Left ventricle myocardium superior (tissue), 1 donor: ENCODE measurements at places on chromosomes 5 and 9. TPM values are rescaled to one million over a fixed set of nuclear protein-coding genes. Genes with fewer than 3 reads are reported as not detected.

The CCL27 gene
- not detected for total RNA-seq

The ECPAS gene
- total RNA-seq: 120 TPM

The CRB2 gene
- total RNA-seq: 0.79 TPM

The MRPS27 gene
- total RNA-seq: 80.1 TPM

The ZNF483 gene
- 4.9 TPM for total RNA-seq

The PCDHGA2 gene
- 6.0 TPM for total RNA-seq

The ISL1 gene
- not detected for total RNA-seq

The PCDHGA3 gene
- 12.1 TPM for total RNA-seq

The CEL gene
- 7.2 TPM for total RNA-seq

The C9orf72 gene
- total RNA-seq: 19.2 TPM

The NPR3 gene
- total RNA-seq: 16.3 TPM

The PCDHB14 gene
- 2.5 TPM for total RNA-seq

- no peak for DNase-seq
These were observed 7.9 kb downstream of the PLK2 start for GRCh38 chr5:58451732-58452565.

DNA sequence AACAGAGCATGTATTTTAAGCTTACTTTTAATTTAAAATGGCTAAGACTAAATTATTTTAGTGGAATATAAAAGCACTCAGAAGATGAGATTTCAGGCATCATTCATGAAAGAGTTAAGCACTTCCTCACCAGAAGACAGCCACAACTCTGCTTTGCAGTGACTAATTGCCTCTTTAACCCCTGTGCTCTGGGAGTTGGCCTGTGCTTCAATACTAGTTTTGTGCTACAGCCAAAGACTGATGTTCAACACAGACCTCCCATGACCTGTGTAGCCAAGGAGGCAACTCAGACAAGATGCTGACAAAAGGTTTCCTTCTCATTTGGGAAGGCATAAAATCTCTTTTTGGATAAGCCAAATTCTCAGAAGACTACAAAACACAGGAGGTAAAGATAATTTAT is 353.5 kb downstream of the FBXL17 start:
- DNase-seq: no peak

GRCh38 chr9:33161589-33162132 is 5.5 kb downstream of the B4GALT1 start:
- DNase-seq: no peak

- no peak for DNase-seq
These were observed 13.9 kb upstream of the BTNL3 start for GRCh38 chr5:180974612-180975315.

DNA sequence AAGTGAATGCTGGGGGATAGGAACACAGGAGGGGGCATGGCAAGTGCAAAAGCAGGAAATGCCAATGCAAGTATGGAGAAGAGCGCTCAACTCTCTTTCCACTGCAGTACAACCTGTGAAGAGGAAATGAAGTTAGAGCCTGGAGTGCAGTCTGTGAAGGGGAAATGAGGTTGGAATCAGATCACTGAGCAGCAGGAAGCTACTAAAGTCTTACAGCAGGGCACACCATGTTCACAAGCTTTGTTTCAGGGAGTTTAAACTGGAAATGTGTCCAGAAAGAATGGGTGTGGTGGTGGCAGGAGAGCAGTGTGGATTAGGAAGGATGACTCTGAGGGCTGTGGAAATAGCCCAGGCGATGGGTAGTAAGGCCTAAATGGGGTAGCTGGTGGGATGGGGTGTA is 15.4 kb downstream of the ARHGEF37 start:
- no peak for DNase-seq

DNA sequence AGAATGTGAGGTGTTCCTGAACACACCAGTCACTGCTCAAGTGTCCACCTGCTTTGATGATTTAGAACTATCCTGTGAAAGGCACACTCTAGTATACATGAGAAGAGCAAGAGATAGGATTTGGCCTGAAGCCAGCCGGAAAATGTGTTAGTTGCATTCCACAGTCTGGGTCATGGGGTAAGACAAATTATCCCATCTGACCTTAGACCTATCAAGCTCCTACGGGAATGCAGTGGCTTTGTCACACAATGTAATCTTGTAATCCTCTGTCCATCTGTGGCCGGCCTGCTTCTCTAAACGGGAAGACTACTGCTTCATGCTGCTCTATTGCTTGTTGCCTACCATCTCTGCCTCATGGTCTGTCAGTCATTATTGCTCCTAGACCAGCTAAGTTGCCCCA is 92.4 kb upstream of the PRRC1 start:
- DNase-seq: no peak

DNA sequence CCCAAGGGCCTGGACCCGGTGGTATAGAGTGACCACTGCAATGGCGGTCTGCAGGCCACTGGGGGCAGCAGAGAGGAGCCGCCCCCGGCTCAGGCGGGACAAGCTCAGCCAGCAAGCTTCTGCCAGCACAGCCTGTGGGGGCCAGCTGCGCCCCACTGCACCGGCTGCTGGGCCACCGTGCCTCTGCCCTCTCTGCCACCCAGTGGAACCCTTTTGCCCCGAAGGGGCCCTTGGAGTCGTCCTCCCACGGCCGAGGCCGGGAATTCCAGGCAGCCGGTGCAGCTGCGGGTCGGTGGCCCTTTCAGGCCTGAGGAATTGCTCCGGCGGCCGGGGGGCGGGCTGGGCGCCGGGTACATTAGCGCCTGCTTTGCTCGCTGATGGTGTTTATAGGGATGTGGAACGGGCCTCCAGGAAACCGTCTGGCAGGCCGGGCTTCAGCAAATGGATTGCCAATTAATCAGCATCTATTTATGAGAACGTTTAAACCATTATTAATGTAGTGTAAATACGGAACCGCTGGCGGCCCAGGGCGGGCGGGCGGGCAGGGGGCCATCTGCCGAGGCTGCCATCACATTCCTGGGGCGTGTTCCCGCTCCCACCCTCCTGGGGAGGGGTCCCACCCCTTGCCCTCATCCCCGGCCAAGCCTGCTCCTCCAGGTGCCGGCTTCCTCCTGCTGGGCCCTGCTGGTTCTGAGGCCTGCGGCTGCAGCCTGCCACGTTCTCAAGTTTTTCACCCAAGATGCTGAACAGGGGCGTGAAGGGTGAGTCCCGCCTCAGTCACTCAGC is 127.4 kb downstream of the BARX1 start:
- DNase-seq: peak; percentile 69

DNA sequence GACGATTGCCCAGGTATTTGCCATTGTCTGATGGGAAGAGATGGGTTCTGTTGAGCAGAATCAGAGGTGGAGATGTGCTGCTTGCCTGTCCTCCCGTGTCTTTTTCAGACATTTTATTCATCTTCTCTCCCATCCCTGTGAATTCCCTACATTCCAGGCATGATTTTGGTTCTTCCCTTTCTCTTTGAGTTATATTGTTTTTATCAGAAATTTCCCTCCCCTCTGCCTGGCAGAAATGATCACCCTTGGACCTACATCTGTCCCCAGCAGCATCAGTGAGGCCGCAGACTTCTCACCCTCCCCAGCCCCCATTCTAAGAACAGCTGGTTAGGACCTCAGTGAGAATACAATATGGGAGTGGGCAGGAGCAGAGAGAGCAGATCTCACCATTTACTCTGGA is 640.2 kb downstream of the CCDC171 start:
- DNase-seq: no peak

DNA sequence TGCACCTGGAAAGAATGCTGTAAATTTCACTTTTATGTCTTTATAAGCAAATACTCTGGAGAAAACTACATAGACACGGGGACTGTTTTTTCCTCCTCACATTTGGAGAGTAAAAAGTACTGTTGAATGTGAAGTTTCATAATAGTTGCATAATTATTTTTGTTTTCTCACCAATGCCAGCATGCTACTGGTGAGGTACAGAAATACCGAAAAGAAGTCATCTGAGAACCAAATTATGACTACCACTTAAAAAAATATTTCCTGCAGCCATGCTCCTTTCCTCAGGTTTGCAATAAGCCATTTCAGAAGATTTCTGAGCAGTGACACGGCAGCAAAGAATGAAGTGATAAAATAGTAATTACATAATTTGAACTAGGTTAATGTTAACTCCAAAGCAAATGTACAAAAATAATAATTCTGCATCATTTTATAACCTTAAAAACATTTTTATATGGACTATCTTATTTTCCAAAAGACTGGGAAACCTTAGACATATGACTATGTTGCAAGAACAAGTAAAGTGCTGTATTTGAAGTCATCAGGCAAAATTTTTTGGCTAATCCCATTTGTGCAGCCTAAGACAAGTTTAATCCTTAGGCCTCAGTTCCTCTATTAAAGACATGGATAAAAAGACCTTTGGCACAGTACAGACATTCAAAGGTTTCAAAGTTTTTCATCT is 144.7 kb downstream of the PCSK1 start:
- no peak for DNase-seq

GRCh38 chr5:149951138-149951749 is 6.7 kb upstream of the PDE6A start:
- no peak for DNase-seq

GRCh38 chr9:37026931-37027581 is 7.0 kb downstream of the PAX5 start:
- DNase-seq: no peak

- DNase-seq: no peak
These were observed 1431.0 kb upstream of the WWC1 start for GRCh38 chr5:166860426-166860825.

- peak; percentile 69 for DNase-seq
These were observed 29.0 kb downstream of the ADAM19 start for GRCh38 chr5:157546456-157547100.

DNA sequence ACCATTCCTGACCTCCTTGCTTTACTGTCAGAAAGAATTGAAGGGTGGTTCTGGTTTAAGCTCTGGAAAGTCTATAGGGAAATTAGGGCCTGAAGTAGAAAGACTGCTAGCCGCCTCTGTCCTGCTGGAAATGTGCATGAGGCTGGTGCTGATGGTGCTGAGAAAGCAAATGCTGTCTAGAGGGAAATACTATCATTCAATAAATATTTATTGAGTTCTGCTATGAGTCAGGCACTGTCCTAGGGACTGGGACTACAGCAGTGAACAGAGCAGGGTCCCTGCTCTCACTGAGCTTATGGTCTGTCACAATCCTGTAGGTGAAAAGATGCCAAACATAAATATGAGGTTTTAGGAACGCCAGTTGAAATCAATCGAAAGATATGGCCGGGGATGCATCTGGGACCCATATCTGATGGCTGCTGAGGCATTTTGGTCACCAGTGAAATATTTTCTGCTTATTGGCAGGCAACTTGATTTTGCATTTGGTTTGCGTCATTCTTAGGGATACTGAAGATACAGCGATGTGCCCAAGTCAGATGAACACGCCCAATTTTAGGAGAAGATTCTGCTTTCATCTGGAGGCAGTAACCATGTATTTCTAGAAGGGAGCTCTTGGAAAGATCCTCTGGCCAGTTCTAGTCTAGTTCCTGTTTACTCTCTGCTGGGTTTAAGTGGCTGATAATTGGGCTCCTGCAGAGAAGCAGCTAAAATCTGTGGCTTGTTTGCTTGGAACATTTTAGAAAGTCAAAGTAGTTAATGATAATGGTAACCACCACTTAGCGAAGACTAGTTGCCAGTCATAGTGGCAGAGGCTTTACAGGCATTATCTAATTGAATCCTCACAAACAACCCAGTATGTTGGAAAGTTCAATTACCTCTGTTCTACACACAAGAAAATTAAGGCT is 73.3 kb downstream of the INSYN2B start:
- no peak for DNase-seq

GRCh38 chr9:5848372-5848882 is 15.5 kb upstream of the ERMP1 start:
- no peak for DNase-seq

GRCh38 chr5:132388244-132389050 is 18.9 kb downstream of the SLC22A5 start:
- DNase-seq: no peak

- DNase-seq: no peak
These were observed 36.5 kb upstream of the CTSV start for GRCh38 chr9:97075289-97075985.

- DNase-seq: no peak
These were observed 4.9 kb upstream of the HRH2 start for GRCh38 chr5:175652741-175653663.

GRCh38 chr9:131873891-131874440 is 134.1 kb upstream of the RAPGEF1 start:
- DNase-seq: no peak

DNA sequence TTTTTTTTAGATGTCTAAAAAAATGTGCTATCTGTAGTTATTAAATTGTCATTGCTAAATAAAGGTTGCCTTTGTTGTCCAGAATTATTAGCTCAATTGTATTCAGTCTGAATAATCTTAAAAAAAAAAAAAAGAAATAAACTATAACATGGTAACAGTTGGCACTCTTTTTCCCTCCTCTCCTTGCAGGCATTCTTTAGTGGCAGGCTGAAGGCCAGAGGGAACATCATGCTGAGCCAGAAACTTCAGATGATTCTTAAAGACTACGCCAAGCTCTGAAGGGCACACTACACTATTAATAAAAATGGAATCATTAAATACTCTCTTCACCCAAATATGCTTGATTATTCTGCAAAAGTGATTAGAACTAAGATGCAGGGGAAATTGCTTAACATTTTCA is 87.6 kb upstream of the FAM170A start:
- no peak for DNase-seq

DNA sequence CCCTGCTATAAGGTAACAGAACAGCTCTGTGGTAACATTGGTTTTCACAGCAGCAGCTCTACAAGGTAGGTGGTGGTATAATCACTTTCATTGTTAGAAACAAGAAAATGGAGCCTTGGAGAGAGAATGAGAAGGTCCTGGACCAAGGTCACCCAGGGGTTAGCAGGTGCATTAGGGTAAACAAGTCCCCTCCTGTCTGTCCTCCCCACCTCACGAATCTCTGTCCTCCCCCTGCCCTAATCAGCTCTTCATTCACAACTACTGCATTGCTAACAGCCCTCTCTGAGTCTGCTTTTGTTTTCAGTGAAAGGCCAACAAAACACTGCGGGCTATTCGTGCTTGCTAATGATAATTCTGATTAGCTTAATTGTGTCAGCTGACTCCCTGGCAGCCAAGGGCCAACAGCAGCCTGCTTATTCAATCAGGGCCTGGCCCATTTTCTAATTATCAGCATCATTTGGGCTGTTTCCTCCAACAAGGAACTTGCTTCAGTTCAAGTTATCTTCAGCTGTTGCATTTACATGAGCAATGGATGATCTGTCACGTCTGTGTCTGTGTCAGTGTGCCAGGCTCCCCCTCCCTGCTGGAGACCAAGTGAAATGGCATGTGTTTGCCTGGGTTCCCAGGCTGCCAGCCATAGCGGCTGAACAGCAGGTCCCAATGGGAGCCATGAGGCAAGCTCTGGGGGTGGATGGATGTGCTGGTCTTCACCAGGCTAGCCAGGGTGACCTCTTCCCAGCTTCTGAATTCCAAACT is 56.7 kb upstream of the EQTN start:
- no peak for DNase-seq

DNA sequence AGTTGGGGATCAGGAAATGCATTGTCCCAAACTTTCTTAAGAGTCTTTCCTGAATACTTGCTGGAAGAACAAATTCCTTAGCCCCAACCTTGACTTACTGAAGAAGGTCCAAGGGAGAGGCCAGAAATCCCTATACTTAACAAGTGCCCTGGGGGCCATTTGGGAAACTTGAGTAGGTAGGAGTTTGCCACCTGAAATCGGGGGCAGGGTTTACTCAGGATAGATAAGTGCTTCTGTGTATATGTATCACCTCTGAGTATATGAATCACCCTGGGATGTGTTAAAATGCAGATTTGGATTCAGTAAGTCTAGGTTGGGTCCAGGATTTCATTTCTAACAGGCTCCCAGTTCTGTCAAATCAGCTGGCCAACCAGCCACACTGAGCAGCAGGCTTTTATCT is 47.9 kb upstream of the MYO10 start:
- no peak for DNase-seq

GRCh38 chr9:77471572-77471971 is 176.6 kb downstream of the GNA14 start:
- DNase-seq: no peak
